Stimulated activated CD4-positive, alpha-beta T cell treated with anti-CD3 and anti-CD28 coated beads, TNF-alpha, amount 100 ng/mL, for 1 hour (primary cell): ENCODE measurements at places on chromosomes 1 and 21.

- DNase-seq = no peak
These were observed 709.2 kb downstream of the PLA2G4A start for GRCh38 chr1:187537936-187538335.

- DNase-seq = no peak
These were observed 33.4 kb downstream of the CENPF start for GRCh38 chr1:214636436-214636835.

GRCh38 chr1:6614019-6614928, 743 bp downstream of the PHF13 start:
- DNase-seq = peak; percentile 59

- DNase-seq = no peak
These were observed 852 bp downstream of the TMEM50A start for GRCh38 chr1:25338986-25339385.

- no peak for DNase-seq
These were observed 3.9 kb downstream of the TXNIP start for GRCh38 chr1:145992502-145992936.

- no peak for DNase-seq
These were observed 32.2 kb upstream of the BACE2 start for GRCh38 chr21:41135746-41136145.

DNA sequence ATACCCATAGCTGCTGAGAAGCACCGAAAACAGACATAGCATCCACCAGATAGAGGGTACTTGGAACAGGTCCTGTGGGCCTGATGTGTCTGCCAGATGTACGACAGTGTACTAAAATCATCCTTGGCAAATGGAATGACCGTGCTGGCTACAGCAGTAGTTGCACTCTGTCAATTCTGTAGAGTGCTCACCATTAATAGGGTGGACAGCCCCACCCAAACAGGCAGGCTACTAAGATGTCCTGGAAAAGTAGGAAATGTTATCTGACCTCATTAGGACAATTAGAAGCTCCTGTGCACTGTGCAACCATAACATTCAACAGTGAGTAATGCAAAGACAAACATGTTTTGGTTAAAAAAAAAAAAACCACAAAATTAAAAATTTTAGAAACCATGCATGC, 106.2 kb downstream of the PTPN14 start:
- DNase-seq = no peak
